SHP77 (cell line): ENCODE measurements at places on chromosomes 11 and 22.

GRCh38 chr11:45366619-45367190 is 80.6 kb upstream of the SYT13 start:
- DNase-seq = no peak

GRCh38 chr22:23285734-23286133 is 105.4 kb downstream of the BCR start:
- no peak for DNase-seq

GRCh38 chr11:11420899-11421285 is 67.8 kb upstream of the CSNK2A3 start:
- DNase-seq = no peak

DNA sequence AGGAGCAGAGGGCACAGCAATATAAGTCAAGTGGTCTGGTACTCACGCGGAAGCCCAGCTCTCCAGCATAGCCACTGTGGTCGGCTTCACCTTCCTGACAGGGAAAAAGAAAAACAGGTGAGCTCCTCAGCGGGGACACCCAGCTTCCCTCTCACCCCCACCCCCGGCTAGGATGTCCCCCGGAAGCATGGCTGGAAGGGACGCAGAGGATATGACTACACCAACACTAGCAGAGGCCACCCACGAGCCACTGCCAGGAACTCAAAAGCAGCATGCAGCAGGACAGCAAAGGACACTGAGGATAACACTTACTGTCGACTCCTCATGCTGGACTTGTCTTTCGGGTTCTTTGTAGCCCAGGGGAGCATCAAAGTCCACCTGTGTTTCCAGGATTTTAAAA is 9.0 kb upstream of the C22orf39 start:
- DNase-seq = no peak

DNA sequence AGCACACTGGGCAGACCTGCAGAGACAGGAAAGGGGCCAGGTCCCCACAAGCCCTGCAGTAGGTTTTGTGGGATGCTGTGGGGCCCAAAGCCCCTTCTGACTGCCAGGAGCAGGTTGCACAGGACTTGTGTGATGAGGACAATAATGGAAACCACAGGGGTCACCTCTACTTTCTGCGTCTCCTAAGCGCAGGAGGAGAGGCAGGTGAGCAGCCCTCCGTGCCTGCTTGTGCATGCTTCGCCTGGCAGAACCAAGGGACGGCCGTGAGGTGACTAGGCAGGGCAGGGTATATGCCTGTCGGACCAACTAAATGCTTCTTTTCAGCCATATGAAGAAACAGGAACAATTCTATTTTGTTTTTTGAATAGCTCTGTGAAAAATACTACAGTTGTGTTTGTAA is 77.9 kb upstream of the PITPNB start:
- DNase-seq = no peak

GRCh38 chr11:119262668-119263351 is 54.1 kb downstream of the MCAM start:
- DNase-seq = no peak

GRCh38 chr11:47374720-47375019 is 3.7 kb downstream of the SPI1 start:
- DNase-seq = no peak

- no peak for DNase-seq
Measured at GRCh38 chr11:125463590-125464269, 32.3 kb downstream of the FEZ1 start.

DNA sequence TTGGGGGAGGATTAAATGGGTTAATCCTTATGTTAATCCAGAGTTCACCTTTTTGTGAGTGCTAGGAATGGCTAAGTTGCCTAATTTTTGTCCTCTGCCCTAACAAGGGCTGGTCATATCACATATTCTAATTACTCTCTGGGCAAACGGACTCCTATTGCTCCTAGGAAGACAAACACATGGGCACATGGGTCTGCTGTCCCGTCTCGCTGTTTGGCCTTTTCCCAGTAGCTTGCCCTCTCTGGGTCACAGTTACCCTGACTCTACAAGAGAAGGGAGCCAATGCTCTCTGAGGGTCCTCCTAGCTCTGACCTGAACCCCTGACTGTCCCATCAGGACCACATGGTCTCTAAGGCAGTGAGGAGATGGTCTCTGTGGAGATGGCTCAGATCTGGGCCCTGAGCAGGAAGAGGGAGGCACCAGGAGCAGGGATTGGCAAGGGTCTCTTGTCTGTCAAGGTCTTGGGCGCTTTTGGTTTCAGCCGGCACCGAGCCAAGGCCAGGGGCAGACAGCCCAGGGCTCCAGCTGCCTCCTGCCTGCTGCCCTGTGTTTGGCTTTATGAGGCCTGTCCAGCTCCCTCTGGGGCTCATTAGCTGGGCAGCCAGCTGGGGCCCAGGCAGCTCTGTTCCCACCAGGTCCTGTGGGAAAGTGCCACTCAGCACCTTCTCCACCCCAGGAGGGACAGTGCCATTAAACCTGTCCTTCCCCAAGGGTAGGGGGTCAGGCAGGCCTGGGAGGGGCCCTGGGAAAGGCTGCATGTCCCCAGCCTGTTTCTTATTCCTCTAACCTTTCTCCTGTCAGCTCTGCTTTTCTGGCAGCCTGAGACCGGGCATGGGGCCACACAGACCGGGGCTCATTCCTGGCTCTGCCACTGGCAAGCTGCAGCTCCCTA is 559.9 kb downstream of the MN1 start:
- no peak for DNase-seq

GRCh38 chr11:61356706-61357105 is 5.0 kb downstream of the CYB561A3 start:
- DNase-seq = no peak

DNA sequence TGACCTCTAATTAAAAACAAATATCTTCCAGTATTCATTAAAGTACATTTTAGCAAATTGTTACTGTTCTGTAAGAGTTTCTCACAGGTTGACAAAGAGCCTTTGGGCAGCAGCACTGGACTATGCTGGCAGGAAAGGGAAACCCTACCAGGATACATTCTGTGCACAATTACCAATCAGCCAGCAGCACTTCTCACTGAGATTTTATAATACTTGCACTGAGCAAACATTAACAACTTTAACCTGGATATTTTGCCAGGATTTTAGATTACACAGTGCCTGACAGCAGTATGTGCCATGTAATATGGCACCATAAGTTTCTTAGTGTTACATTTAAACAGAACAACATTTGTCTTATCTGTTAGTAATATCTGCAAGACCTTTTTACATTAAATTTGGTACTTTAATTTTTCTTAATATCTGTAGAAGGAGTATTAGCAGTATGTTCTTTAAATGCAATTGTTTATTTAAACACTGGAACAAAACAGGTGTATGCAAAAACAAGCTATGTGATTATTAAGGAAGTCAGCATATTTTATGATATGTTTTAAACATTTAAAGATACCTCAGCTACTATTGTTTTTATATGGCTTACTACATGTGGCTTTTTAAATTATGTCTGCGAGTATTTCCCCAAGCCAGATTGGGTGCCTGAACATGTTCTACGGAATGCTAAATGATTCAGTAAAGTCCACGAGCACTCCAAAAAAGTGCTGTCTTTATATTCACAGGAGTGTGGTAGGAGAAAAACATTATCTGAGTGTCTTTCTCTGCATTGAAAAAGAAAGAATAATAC is 699.0 kb upstream of the LUZP2 start:
- DNase-seq = no peak

- DNase-seq = no peak
Measured at GRCh38 chr11:130512662-130513061, 64.2 kb downstream of the ADAMTS15 start.

- DNase-seq = no peak
Measured at GRCh38 chr22:18929459-18929858, 6.6 kb downstream of the PRODH start.

DNA sequence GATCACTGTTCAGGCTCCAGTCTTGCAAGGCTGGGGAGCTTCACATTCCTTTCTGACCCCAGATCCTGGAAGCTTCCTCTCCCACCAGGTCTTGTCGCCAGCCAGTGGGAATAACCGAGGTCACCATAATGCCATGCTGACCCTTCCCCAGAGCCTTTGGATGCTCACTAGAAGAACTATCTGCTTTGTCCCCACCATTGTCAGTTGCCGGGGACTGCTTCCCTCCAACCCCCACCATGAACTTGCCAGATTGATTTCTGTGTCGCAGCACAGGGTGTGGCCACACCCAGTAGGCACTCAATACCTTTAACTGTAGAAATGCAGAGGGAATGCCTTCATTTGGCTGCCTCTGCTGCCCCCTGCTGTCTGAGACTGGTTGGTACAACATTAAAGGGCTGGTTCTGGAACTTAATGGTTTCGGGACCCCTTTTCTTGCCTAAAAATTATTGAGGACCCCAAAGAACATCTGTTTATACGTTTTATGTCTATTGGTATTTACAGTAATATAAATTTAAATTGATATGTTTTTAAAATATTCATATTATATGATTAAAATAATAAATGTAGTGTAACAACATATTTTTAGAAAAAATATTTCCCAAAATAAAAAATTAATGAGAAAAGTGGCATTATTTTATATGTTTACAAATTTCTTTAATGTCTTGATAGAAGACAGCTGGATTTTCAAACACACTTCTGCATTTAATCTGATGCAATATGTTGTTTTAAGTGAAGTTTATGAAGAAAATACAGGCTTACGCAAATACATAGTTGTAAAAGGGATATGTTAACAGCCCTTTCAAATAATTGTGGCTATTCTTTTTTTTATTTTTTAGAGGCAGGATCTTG is 6.7 kb upstream of the GDPD5 start:
- peak; percentile 75 for DNase-seq

GRCh38 chr11:69483691-69484426 is 2.4 kb downstream of the LINC01488 start:
- no peak for DNase-seq

DNA sequence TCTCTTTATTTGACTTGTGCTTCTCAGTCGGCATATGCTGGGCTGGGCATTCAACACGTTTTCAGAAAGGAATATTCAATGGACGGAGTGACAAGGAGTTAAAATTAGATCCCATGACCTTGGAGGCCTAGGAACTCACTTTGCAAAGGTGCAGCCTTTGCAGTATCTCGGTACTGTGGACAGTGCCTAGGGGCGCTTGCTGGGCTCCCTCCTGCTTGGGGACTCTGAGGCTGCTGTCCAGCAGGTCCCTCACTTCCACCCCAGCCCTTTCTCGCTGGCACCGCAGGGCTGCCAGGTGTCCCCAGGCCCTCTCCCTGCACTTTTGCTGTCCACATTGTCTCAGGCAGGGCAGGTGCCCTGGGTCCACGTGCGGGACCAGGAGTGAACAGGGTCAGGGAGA is 255.5 kb upstream of the B3GAT1 start:
- no peak for DNase-seq

DNA sequence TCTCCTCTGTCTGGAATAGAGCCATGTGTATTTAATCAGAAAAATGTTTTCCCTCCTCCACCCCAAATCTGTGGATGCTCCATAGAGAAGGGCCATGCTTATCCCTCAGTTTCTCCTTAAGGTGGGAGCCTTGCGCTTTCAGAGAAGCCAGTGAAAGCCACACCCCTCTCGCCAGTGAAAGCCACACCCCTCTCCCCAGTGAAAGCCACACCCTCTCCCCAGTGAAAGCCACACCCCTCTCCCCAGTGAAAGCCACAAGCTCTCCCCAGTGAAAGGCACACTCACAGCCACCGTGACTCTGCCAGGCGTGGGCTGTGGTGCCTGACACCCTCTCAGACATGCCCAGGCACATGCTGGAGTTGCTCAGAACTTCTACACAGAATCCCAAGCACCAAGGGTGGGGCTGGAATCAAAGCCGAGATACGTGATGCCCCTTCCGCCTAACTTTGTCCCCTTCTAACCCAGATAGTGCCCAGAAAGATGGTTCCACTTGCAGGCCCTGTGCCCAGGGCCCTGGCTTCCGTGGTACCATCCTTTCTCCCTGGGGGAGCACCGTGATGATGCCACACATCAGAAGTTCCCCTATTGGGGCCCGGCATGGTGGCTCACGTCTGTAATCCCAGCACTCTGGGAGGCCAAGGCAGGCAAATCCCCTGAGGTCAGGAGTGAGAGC is 16.5 kb upstream of the PRR5 start:
- no peak for DNase-seq

DNA sequence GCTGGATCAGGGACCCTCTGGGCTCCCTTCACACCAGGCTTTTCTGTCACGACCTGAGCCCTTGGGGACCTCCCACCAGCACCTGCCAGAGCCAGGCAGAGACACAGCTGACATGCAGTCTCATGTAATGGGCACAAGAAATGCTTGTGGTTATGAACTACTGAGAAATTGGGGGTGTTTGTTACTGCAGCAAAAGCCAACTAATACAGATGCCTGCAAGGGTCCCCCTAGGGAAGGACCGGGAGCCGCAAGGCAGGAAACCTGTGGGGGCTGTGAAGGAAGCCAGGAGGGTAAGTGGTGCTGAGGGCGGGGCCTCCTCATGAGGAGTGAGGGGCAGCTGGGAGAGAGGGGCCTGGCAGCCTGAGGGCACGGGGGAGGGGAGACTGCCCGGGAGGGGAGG is 16.6 kb downstream of the WNT11 start:
- DNase-seq = no peak

DNA sequence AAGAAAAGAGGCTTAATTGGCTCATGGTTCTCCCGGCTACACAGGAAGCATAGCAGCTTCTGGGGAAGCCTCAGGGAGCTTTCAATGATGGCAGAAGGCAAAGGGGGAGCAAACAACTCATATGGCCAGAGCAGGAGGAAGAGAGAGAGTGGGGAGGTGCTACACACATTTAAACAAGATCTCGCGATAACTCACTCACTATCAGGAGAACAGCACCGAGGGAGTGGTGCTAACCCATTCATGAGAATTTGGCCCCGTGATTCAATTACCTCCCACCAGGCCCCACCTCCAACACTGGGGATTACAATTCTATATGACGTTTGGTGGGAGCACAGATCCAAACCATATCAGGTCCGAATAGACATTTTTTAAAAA is 41.7 kb upstream of the APLNR start:
- no peak for DNase-seq

- DNase-seq = no peak
Measured at GRCh38 chr11:93737904-93738612, 3.2 kb downstream of the TAF1D start.

DNA sequence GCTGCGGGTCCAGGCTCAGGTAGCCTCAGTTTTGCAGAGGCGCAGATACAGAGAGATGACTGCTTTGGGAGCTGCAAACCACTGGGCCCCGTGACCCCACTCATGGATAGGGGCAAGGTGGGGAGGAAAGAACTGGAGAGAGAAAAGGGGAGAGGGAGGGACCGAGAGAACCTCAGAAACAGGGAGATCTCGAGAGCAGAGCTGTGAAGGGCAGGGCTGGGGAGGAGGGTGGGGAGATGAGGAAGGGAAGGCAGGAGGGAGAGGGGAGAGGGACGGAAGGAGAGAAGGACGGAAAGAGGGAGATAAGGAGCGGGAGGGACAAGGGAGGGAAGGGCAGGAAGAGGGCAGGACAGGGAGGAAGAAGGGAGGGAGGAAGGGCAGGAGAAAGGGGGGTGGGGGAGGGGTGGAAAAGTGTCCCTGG is 46.3 kb downstream of the IGLL1 start:
- DNase-seq = no peak

GRCh38 chr11:67640758-67641337 is 1.3 kb upstream of the TBX10 start:
- DNase-seq = no peak

GRCh38 chr11:78613378-78613813 is 38.7 kb upstream of the NARS2 start:
- DNase-seq = no peak

- DNase-seq = peak; percentile 60
Measured at GRCh38 chr22:38870312-38870741, 1.7 kb downstream of the CBX6 start.

- DNase-seq = no peak
Measured at GRCh38 chr11:113715882-113716625, 9.9 kb upstream of the TMPRSS5 start.
